ENCODE measurements at places on chromosomes 11 and 22.

- no peaks in the 10 kb centered on the region for H3K27me3 ChIP-seq
- H3K36me3 ChIP-seq: no peaks in the 10 kb centered on the region
- H3K4me3 ChIP-seq: peak overlapping the region; percentile 98
- H3K4me1 ChIP-seq: peaks cover 44% of the 10 kb centered on the region
- H3K27ac ChIP-seq: peak overlapping the region; percentile 99
These were observed 314 bp downstream of the RIC8A start for GRCh38 chr11:207863-208180.

DNA sequence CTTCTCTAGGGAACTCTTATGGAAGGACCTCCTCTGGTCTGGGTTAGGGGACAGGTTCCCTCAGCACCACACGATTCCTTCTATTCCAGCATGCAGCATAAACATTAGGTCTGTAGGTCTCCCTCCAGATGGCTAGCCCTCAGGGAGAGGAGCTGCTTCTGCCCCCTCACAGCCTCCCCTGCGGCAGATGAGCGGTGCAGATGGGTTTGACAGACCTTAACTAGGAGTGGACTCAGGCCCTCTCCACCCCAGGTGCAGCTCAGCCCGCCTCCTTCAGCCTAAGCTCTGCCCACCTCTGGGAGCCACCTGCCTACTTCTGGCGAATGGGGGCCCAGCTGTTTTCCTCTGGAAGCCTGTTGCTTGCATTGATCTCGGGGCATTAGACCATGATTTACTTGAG lies 55.7 kb upstream of the EIF3D start:
- no peak for DNase-seq
- no peaks in the 10 kb centered on the region for H3K27me3 ChIP-seq
- peaks cover 9% of the 10 kb centered on the region for H3K4me1 ChIP-seq
- no peak overlapping the region for H3K27ac ChIP-seq
- no peaks in the 10 kb centered on the region for H3K36me3 ChIP-seq
- H3K4me3 ChIP-seq: no peak overlapping the region

DNA sequence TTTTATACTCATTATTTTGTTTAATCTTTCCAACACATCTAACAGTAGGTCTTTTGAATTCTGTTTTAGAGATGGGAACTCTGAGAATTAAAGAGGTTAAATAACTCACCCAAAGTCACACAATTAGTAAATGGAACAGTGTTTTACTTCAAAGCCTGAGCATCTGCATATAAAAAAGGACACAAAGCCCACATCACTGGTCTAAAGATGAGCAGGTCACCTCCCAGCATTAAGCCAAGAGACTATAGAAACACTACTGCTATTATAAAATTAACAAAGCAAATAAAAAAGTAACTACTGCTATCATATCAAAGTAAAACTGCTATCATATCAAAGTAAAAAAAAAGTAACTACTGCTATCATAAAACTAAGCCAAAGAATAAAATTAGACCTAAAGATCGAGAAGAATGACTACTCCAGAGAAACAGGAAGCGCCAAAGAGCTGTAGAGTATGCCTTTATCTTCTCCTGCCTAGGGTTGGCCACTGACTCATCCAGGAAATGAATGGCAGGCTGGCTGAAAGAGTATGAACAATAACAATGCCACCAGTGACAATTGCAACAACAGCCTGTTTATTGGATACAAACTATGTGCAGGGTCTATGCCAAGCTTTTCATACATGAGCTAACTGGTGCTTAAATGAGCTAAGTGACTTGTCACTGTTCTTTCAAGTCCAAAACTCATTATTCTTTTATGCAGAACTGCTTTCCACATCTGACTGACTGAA lies 1153.0 kb upstream of the TENM4 start:
- no peak for DNase-seq
- H3K4me3 ChIP-seq: no peak overlapping the region
- H3K27me3 ChIP-seq: no peaks in the 10 kb centered on the region
- no peak overlapping the region for H3K27ac ChIP-seq
- H3K4me1 ChIP-seq: no peaks in the 10 kb centered on the region
- H3K36me3 ChIP-seq: no peaks in the 10 kb centered on the region

DNA sequence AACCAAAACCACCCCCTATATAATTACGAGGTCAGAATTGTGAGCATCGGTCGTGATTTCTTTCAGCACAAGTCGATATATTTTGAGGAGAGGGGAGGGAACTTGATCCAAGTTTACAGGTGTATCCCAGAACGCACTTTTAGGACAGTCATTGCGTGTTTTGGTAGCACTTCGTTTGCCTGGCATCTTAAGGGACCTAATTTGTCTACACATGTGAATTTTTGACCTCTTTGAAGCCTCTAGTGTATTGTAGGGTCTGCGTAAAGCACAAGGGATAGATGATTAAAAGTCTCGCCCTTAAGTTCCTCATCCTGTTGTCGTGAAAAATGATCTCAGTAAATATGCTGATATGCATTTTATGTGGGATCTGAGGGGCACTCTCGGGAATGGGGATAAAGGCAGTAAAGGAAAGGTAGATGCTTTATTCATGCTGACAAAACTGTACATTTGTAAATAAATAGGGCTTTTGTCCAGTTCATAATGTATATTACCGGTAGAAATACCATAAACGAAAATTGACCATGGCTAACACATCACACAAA lies 632 bp upstream of the CCDC34 start:
- peaks cover 17% of the 10 kb centered on the region for H3K4me1 ChIP-seq
- no peak for DNase-seq
- peak overlapping the region; percentile 23 for H3K27ac ChIP-seq
- no peaks in the 10 kb centered on the region for H3K36me3 ChIP-seq
- peak overlapping the region; percentile 54 for H3K4me3 ChIP-seq
- H3K27me3 ChIP-seq: no peaks in the 10 kb centered on the region

DNA sequence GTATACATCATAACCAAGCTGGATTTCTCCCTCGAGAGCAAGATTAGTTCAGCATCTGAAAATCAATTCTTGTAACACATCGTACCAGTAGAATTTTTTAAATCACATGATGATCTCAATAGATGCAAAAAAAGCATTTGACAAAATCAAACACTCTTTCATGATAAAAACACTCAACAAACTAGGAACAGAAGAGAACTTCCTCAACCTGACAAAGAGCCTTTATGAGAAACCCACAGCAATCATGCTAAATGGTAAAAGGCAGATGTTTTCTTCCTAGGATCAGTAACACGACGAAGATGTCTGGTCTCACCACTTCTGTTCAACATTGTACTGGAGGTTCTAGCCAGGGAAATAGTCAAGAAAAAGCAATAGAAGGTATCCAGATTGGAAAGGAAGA lies 34.1 kb upstream of the TMPRSS4 start:
- H3K27ac ChIP-seq: no peak overlapping the region
- no peak for DNase-seq
- no peak overlapping the region for H3K4me3 ChIP-seq
- no peaks in the 10 kb centered on the region for H3K36me3 ChIP-seq
- no peaks in the 10 kb centered on the region for H3K27me3 ChIP-seq

DNA sequence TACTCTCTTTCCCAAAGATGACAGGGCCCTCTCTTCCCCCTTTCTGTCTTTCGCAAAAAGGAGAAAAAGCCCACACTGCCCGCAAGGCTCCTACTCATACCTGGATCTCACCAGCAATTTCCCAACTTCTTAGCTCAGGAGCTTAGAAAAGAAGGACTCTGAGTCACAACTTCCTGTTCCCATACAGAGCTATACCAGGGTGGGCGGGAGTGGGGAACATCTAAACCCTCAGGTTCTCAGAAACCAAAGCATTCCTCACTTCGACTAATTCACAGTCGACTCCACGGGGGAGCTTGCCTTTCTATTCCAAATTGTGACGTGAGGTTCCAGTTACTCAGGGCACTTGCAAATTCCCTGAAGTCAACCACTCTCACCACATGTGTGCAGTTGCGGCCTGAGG lies 61.9 kb downstream of the MTNR1B start:
- H3K27me3 ChIP-seq: no peaks in the 10 kb centered on the region
- H3K4me1 ChIP-seq: no peaks in the 10 kb centered on the region
- no peaks in the 10 kb centered on the region for H3K36me3 ChIP-seq

GRCh38 chr11:106014620-106015019 lies 7.4 kb downstream of the MSANTD4 start:
- no peak overlapping the region for H3K27ac ChIP-seq
- H3K27me3 ChIP-seq: no peaks in the 10 kb centered on the region
- H3K36me3 ChIP-seq: peaks cover 12% of the 10 kb centered on the region
- no peaks in the 10 kb centered on the region for H3K4me1 ChIP-seq

GRCh38 chr11:133787379-133788141 lies 57.8 kb downstream of the SPATA19 start:
- H3K4me3 ChIP-seq: no peak overlapping the region
- DNase-seq: no peak
- H3K36me3 ChIP-seq: no peaks in the 10 kb centered on the region
- H3K27ac ChIP-seq: no peak overlapping the region

DNA sequence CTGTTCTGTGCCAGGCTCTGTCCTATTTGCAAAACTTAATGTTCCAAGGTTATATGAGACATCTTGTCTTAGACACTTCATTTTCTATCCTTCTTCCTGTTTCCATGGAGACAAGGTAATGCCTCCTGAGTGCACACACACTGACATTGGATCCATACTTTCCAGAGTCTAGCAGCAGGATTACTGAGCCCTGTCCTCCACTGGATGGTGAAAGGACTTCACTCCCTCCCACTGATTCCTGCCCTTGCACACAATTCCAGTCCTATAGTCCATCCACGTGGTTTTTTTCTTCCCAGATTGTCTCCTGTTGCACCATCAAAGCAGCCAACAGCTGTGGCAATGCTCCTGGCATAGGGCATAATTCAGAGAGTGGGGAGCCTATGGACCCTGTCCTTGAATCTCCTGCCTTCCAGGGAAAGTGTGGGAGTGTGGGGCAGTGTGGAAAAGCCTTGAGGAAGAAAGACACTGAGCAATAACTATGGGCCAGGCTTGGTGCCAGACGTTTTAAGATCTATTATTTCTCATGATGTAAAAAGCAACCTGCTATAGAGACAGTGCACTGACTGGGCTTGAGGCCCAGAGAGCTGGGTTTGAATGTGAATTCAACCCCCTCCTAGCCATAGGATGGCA lies 31.3 kb downstream of the SERPINH1 start:
- no peaks in the 10 kb centered on the region for H3K27me3 ChIP-seq
- H3K4me3 ChIP-seq: no peak overlapping the region
- H3K36me3 ChIP-seq: no peaks in the 10 kb centered on the region
- peak; percentile 55 for DNase-seq
- H3K27ac ChIP-seq: no peak overlapping the region
- no peaks in the 10 kb centered on the region for H3K4me1 ChIP-seq

DNA sequence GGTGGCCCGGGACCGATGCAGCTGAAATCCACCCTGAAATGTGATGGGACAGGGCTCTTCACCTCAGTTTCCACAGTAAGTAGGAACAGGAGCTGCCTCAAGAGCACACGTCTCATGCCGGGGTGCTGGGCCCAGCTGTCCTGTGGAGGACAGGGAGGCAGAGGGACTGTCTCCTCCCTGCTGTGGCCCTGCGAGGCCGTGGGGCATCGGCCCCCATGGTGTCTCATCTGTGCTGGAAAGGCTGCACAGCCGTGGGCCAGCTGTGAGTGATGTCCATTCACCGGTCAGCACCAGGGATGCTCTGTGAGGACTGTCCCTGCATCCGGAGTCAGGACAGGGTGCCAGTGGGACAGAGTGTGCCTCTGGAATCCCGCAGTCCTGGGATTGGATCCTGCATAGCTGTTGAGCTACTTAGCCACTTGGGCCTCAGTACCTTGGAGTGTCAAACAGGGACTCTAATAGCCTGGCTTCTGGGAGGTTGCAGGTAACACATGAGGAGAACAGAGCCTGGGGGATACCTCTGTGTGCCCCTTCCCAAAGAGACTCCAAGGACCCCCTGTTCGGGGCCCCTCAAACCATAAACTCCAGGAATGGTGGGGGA lies 16.5 kb downstream of the TRPM5 start:
- no peak overlapping the region for H3K4me3 ChIP-seq
- H3K36me3 ChIP-seq: no peaks in the 10 kb centered on the region
- DNase-seq: no peak
- no peaks in the 10 kb centered on the region for H3K27me3 ChIP-seq
- H3K4me1 ChIP-seq: no peaks in the 10 kb centered on the region

GRCh38 chr11:59779487-59779886 lies 24.3 kb downstream of the STX3 start:
- no peak for DNase-seq
- no peak overlapping the region for H3K27ac ChIP-seq
- H3K4me1 ChIP-seq: peaks cover 24% of the 10 kb centered on the region
- no peak overlapping the region for H3K4me3 ChIP-seq
- no peaks in the 10 kb centered on the region for H3K27me3 ChIP-seq

DNA sequence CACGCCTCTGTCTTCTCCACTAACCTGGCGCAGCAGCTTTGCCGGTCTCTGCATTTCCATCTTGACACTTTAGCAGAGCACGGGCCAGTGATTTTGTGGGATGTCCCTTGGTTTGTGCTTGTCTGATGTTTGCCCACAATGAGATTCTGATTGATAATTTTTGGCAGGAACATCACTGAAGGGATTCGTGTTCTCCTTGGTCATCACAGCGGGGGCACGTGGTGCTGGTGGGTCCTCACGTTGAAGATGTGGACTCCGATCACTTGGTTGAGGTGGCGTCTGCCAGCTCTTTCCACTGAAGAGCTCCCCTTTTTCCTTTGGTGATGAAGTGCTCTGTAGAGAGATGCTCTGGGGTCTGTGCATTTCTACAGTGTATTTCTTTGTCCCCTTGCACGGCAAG lies 37.2 kb downstream of the TBC1D22A start:
- no peak overlapping the region for H3K4me3 ChIP-seq
- no peak for DNase-seq
- no peaks in the 10 kb centered on the region for H3K4me1 ChIP-seq
- H3K27ac ChIP-seq: no peak overlapping the region

- DNase-seq: no peak
- no peak overlapping the region for H3K4me3 ChIP-seq
- no peak overlapping the region for H3K27ac ChIP-seq
- no peaks in the 10 kb centered on the region for H3K36me3 ChIP-seq
- no peaks in the 10 kb centered on the region for H3K27me3 ChIP-seq
These were observed 299.6 kb downstream of the KIRREL3 start for GRCh38 chr11:126700768-126701519.

DNA sequence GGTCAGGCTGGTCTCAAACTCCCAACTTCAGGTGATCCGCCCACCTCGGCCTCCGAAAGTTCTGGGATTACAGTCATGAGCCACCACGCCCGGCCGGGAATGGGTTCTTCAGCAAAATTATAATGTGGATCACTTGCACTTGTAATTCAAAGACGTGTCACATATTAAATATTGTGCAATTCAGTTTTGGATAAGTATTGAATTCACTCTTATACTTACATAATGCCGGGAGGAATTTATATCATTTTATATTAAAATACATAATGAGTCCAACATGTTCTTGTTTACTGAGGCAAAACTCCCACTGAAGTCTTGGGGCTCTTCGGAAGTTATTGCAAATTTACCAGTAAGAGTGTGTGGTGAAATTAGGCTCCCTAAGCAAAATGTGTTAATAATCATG lies 635.2 kb upstream of the LUZP2 start:
- H3K4me1 ChIP-seq: no peaks in the 10 kb centered on the region
- no peak overlapping the region for H3K27ac ChIP-seq
- no peak overlapping the region for H3K4me3 ChIP-seq
- DNase-seq: no peak

Measured in adrenal gland (tissue), 19 donors.